Stimulated activated CD4-positive, alpha-beta T cell treated with anti-CD3 and anti-CD28 coated beads, Interleukin-15, amount 100 ng/mL, for 48 hours (primary cell): ENCODE measurements at places on chromosomes 4 and X.

- DNase-seq: no peak
These were observed 477.6 kb upstream of the GRID2 start for GRCh38 chr4:91826186-91826585.

- DNase-seq: no peak
These were observed 37.2 kb downstream of the CXXC4 start for GRCh38 chr4:104457308-104457981.

DNA sequence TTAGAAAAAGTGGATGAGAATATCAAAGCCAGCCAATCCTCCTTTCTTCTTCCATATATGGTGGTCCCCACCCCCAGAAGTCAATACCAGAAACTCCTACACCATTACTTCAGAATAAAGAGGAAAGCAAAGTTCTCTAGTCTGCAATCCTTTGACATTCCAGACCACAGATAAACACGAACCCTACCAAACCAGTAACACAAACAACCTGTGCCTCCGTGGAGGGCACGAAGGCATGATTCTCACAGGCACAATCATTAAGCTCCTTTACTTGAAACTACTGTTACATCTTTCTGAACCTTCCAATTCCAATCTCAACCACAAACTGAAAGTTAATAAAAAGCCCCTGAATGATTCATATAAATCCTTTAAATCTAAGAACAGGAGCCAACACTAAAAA, 16.3 kb downstream of the MAML3 start:
- DNase-seq: no peak

DNA sequence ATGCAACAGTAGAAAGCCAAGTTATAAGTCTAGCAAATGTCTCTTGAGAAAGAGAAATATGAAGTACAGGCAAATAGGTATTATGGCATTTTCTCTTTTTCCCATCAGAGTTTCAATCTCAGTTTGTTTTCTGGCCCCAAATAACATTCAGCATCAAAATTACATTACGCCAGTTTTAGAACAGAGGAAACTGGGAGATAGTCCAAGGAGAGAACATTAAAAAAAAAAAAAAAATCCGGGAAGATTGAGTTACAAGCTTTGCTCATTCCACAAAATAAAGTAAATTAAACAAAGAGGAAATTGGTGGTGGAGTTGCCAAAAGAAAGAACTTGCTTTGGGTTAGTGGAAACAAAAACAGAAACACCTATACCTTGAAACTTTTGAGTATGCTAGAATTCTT, 50.4 kb upstream of the IL13RA2 start:
- no peak for DNase-seq

DNA sequence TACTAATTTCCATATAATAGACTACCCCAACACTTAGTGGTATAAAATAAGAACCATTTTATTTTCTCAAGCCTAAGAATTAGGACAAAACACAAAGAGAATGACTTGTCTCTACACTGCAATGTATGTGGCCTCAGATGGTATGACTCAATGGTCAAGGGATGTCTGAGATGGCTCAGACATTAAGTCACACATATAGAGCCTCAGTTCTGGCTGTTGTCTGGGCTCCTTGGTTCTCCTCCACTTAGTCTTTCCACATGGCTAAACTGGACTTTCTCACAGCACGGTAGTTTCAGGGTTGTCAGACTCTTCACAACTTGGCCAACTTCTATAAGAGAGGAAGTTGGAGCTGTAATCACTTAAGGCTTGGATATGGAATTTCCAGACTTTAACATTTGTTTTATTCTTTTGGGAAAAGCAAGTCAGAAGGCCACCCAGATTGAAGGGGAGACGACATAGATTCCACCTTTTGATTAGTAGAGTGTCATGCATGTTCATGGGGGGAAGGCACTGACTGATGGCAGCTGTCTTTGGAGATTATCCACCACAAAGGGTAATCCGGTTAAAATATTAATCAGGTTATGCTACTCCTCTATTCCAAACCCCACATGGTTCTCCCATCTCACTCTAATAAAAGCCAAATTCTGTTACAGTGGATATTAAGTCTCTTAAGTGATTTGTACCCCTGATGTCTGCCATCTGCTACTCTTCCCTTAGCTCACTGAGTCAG, 9.4 kb downstream of the IL15 start:
- no peak for DNase-seq

DNA sequence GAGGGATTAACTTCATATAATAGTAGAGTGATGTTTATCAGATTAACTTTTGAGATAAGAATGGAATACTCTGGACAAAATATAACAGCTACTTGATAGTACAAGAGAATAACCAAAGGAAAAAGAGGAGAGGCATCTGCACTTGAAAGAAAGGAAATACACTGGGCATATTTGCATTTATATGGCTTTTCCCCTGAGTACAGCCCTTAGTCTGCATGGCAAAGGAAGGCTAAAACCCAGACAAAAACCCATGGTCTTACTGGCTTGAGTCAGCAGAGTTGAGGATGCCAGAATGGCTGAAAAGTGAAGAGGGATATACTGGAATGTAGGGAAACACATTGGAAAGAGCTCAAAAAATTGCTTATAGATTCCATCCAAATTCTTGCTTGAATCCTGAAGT, 101.6 kb downstream of the COL4A5 start:
- no peak for DNase-seq

GRCh38 chr4:31051565-31051964, 331.4 kb downstream of the PCDH7 start:
- no peak for DNase-seq

- no peak for DNase-seq
These were observed 55.3 kb upstream of the KCNIP4 start for GRCh38 chr4:22003878-22004277.

DNA sequence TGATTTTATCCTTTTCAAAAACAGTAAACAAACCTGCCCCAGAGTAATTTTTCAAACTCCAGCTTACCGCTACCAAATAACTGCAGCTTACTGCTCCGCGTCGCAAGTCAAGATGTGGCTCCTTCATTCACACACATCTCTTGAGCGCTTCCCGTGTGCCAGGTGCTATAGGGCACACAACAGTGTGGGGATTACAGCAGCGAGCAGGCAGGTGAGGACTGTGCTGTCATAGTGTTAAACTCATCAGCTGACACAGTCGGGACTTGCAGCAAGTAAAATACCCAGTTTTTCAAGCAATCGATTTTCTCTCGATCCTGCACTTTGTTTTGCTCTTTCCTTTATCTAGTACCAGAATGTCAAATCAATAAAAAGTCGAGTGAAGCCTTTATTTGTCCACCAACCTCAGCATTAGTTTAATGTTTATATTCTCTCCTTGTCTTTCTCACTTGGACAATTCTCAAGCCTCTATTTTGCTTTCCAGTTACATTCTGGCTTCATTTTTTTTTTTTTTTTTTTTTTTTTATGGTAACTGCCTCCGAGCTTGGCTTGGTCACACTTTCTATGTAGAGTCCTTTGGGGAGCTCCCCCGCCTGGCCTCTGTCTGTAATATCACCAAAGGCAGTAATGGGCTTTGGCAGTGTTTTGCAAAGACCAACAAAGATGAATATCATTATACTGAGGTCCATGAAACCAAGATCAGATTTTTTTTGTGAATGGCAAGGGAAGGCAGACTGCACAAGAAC, 8.3 kb upstream of the ASB5 start:
- no peak for DNase-seq
